ENCODE measurements at places on chromosomes 2 and 18.

DNA sequence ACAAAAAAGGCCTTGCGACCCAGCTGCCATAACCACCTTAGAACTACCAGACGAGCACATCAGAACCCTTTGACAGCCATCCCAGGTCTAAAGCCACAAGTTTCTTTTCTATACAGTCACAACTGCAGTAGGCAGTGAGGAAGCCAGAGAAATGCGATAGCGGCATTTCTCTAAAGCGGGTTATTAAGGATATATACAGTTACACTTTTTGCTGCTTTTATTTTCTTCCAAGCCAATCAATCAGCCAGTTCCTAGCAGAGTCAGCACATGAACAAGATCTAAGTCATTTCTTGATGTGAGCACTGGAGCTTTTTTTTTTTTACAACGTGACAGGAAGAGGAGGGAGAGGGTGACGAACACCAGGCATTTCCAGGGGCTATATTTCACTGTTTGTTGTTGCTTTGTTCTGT, 48.8 kb downstream of the FEZ2 start:
- DNase-seq, result peak; percentile 66

GRCh38 chr2:70085711-70086277, 1.5 kb upstream of the PCBP1 start:
- DNase-seq, result no peak

GRCh38 chr18:66616523-66616983, 12.7 kb upstream of the CDH19 start:
- no peak for DNase-seq

- no peak for DNase-seq
Observed at GRCh38 chr2:230408244-230408842, 7.7 kb upstream of the SP100 start.

DNA sequence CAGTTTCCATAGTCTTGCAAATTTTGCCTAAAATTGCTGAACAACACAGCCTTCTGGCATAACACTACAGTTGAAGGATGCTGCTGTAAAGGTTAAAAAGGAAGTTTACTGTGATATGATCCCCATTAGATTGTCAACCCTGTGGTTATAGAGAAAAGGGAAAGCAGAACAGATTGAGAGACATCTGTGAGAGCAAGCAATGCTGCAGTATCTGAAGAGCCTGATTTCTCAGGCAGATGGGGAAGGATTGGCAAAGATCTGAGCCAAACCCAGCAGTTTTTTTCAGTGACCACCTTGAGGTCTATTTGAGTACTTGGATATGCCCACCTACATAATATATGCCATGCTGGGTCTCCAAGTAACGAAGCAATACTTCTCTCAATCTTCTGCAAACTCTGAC, 8.5 kb upstream of the ST8SIA3 start:
- DNase-seq, result no peak

DNA sequence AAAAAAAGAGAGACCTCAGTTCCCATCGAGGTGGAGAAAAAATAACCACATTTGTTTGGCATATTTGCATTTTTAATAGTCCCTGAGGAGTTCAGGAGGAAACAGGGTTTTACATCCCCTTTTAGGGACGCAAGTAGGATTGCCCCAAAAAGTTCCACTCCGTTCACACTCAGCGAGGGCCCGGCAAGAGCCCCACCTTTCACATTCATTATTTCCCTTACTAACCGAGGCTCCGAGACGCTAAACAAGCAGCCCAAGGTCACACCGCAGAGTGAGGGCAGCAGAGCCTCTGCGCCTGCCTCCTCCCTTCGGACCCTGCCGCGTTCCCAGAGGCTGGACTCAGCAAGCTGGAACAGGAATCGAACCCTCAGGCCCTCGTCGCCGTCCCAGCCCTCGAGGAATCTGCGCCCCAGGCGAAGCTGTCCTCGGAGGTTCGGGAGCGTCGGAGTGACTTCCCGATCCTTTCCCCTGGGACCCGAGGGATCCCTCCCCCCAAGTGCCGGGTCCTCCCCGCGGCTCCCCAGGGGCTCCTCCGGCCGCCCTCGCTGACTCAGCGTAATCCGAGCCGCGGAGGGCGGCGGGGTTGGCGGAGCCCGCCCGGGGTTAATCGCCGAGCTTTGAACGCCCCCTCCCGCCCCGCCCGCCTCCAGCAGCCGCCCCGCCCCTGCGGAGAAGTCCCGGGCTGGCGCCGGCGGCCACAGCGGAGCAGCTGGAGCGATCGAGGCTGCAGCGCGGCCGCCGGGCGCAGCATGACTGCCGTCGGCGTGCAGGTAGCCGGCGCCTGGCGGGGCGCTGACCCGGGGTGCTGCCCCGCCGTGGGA, at the start of gene TMEM37:
Gene TMEM37, plus strand, starts transcription at position 700 of the 821 bp plus-strand sequence. Its CDS starts 50 bp downstream, at position 750.
- no peak for DNase-seq

DNA sequence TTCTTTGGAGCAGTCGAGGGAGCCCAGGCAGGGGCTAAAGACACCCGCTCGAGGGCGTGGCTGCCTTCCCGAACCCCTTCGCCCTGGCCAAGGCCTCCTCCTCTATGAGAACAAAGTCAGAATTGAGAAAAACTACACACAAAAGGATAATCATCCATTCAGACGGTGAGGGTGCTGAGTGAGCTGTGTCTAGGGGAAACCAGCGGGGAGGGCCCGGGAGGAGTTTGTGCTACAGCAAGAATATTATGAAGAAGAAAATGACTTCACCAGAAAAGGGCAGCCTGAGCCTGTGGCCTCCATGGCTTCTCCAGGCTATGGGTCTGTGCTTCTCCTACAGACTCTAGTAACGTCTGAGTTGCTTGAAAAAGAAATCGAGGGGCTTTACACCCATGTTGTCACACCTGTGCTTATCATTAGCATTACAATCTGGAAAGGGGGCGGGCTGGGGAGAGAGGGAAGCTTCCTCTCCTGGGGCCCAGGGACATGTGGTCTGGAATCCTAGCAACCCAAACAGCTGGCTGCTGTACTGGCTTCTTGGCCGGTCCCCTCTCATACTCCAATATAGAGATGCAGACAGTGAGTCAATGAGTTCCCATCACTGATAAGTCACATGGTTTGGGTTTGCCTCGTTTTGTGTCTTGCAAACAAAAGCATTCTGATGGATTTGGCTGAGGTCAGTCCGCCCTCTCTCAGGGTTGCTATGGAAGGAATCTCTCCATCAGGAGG, 52.0 kb upstream of the ARL4C start:
- no peak for DNase-seq

DNA sequence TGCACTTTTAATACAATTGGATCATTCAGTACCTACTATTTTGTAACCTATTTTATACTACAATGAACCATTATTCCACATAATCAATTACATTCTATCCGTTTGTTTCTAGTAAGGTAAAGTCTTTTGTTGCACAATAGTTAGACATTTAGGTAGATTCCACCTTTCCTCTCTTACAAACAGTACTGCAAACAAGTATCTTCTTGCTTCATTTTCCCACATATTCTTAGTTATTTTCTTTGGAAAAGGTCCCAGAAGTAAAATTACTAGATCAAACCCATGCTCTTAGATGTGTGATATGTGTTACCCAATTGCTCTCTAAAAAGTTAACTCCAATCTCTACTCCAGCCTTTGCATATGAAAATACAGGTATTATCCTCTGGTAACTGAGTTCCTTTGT, 49.6 kb downstream of the SPIRE1 start:
- no peak for DNase-seq

GRCh38 chr2:230901006-230901405, 24.0 kb downstream of the GPR55 start:
- DNase-seq, result no peak

DNA sequence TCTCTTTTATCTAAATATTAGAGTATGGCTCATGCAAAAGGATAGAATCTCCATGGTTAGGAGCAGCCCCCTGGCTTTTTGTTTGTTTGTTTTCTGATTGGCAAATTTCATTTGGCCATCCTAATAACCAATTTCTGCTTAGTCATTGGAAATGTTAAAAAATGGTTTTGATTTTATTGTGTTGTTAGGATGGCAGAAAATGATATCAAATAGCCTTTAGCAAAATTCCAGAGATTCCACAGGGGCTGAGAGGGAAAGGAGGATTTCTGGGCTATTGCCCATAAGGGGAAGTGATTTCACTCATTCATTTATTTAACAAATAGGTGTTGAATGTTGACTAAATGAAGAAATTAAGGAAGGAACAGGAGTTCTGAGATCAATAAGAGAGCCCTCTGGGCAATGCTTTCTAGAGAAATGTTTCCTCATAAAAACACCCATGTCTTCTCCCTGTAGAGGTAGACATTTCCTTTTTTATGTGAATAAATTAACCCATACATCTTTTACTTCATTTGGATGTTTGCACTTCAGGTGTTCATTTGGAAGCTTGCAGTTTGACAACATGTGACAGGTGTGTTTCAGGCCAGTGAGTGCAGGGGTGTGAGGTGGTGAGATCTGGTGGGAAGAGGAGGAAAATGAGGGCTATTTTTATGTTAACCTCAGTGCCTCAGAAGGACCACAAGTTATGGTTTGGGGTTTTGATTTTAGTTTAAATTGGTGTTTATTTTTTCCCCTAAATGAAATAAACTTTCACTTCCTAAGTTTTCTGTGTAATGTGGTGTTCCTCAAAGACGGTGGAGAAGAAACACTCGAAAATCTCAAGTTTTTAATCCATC, 61.7 kb upstream of the EPC2 start:
- DNase-seq, result peak; percentile 17

GRCh38 chr2:108219688-108220087, 20.1 kb upstream of the SULT1C3 start:
- peak; percentile 3 for DNase-seq

- DNase-seq, result no peak
Observed at GRCh38 chr2:222572264-222572721, 83.6 kb downstream of the FARSB start.

- DNase-seq, result no peak
Observed at GRCh38 chr18:21599585-21600525, 649 bp downstream of the ESCO1 start.

- DNase-seq, result no peak
Observed at GRCh38 chr2:99554238-99554637, 64.4 kb upstream of the REV1 start.

DNA sequence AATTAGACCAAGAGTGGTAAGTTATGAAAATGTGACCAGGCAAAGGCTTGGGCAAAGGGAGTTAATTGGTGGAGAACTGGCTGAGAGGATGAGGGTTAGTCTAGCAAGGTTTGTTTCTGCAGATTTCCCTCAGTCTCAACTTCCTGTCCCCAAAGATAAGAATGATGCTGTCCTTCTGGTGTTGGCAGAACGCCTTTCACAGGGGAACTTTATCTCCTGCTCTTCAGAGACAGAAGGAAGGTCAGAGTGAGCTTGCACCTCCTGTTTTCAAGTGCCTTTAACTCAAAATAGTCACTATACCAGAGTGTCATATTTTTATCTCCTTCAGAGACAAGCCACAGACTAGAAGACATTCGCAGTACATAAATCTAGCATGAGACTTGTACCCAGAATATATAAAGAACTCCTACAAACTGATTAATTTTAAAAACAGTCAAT, 95.7 kb downstream of the TEX51 start:
- DNase-seq, result no peak

DNA sequence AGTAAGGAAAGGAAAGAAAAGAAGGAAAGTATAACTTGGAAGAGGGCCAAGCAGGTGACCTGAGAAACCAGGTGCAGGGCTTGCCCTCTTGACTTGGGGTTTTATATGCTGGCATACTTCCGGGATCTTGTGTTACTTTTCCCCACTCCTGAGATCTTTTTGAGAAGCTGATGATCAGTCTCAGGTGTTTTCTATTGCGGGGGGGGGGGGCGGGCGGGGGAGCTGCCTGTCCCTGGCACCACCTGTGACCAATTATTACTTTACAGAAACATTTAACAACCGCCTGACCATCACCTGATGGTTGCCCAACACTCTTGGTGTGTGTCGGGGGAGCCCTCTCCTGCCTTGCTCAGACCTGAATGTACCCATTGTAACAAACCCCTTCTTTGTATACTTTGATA, 6.9 kb upstream of the CASP10 start:
- no peak for DNase-seq

- DNase-seq, result no peak
Observed at GRCh38 chr2:229096409-229097066, 174.5 kb downstream of the PID1 start.

- no peak for DNase-seq
Observed at GRCh38 chr18:24593886-24594285, 133.4 kb downstream of the HRH4 start.

DNA sequence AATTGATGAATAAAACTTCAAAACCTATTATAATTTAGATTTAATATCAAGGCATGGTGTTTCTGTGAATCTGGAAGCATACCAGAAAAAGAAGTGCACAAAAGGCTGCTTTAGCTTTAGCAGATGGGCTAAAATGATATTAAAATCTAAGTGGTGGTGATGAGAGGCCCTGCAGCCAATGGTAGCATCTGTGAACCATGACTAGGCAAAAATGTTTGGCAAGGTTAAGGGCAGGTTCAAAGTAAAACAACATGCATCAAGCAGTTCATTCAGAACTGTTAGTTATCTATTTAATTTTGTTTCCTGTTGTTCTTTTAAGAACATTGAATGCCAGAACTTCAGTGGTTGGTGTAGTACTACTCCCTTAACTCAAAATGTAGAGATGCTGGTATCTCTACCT, 1736.9 kb upstream of the CELF4 start:
- no peak for DNase-seq

GRCh38 chr18:13372531-13372951, 154.0 kb downstream of the LDLRAD4 start:
- no peak for DNase-seq

- DNase-seq, result no peak
Observed at GRCh38 chr18:74228312-74228711, 63.5 kb downstream of the CYB5A start.

DNA sequence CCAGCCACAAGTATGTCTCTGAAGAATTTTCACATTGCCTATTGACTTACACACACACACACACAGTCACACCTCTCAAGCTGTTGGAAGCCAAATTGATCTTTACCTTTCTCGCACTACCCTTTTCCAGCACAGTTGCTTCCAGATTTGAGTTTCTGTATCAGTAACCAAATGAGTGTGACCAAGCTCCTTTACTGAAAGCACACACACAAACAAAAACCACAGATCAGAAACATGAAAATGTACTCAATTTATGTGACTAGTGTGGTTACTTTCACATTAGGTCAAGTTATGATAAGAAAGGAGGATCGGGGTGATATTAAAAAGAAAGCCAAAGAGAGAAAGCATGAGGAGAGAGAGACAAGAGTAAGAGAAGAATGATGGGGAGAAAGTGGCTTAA, 993.9 kb upstream of the POU3F3 start:
- DNase-seq, result no peak

- no peak for DNase-seq
Observed at GRCh38 chr2:150465703-150466569, 21.5 kb downstream of the RND3 start.

- no peak for DNase-seq
Observed at GRCh38 chr18:31979714-31980113, 36.8 kb upstream of the TRAPPC8 start.

GRCh38 chr2:230946429-230947234, 21.6 kb upstream of the GPR55 start:
- DNase-seq, result no peak

GRCh38 chr2:109674894-109675534, 60.9 kb downstream of the SOWAHC start:
- no peak for DNase-seq

GRCh38 chr2:102110171-102110570, 32.4 kb upstream of the IL1R1 start:
- no peak for DNase-seq

- DNase-seq, result peak; percentile 14
Observed at GRCh38 chr2:69645031-69645431, 1.5 kb upstream of the AAK1 start.
